Right renal cortex interstitium (tissue), 3 donors: ENCODE measurements at places on chromosomes 12 and 14. TPM values are rescaled to one million over a fixed set of nuclear protein-coding genes. Genes with fewer than 3 reads are reported as not detected.

Gene SETD3
- polyA plus RNA-seq, result 65.6 TPM

DNA sequence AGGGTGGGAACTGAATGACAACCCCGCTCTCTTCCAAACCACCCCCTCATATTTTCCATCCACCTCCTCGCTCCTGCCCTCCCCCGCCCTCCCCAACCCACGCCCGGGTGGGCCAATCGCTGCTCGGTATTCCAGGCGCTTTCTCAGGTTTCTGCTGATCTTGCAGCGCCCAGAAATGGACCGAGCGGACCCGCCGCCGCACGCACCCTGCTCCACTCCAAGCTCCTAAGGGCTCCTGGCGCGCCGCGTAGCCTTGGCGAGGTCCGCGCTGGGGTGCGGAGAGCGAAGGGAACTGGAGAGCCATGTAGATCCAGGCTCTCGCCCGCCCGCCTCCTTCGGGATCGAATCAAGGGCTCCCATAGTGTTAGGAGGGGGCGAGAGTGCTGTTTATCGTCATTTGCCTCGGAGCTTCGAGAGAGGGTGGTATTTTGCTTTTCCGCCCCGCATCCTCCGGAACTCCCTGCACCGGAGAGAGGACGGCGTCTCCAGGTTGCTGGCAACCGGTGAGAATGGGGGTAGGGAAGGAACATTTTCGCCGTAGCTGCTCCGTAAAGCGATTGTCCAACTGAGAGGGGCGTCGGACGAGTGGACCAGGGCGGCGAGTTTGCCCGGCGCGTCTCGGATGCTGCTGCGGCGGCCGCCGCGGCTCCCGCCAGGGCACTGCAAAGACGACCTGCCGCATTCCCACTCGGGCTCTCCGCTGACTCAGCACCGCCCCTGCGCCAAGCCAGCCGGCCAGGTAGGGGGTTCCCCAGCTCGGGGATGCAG is at the start of gene KCNA1:
Gene KCNA1, plus strand, starts transcription at position 172 of the 768 bp plus-strand sequence. CDS start 1,474 bp downstream, outside the sequence.
- DNase-seq, result no peak

- no peak for DNase-seq
Measured at GRCh38 chr12:68613209-68613904, 2.7 kb downstream of the RAP1B start.

GRCh38 chr12:71949646-71950045 is 11.0 kb downstream of the TPH2 start:
- no peak for DNase-seq

DNA sequence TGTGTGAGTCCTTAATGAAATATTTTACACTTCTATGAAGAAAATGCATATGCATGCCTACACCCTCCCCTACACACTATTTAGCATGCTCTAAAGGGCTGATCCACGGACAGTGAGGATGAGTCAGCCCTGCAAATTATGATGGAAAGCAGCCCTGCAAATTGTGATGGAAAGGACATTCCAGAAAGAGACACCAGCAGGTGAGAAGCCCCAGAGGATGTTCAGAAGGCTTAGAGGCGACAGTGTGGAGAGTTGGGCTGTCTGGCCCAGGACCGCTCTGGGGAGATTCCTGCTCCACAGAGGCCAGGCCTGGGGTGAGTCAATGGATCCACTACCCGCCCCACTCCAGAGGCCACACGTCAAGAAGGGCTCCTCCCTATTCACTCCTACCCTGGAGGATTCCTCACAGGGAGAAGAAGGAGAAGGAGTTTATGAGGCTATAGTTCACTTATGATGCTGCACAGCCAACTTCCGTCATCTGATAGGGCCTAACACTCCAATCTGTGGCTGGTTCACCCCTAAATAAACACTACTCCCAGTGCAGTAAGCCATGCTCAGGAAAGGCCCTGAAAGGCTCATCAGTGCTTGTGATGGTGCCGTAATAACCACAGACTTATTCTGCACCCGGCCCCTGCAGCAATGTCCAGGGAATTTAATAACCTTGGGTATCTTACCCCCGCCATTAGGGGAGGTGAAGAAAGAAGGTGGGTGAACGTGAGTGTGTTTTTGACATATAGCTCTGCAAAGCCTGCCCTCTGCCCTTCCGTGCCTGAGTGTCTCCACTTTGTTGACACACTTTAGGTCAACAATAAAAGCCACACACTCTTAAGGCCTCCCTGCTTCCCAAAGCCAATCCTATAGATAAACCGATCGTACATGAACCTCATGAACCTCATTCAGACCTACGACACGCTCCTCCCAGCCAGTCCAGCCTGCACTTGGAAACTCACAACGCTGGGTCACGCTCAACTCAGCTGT is 46.4 kb downstream of the CLMN start:
- no peak for DNase-seq

DNA sequence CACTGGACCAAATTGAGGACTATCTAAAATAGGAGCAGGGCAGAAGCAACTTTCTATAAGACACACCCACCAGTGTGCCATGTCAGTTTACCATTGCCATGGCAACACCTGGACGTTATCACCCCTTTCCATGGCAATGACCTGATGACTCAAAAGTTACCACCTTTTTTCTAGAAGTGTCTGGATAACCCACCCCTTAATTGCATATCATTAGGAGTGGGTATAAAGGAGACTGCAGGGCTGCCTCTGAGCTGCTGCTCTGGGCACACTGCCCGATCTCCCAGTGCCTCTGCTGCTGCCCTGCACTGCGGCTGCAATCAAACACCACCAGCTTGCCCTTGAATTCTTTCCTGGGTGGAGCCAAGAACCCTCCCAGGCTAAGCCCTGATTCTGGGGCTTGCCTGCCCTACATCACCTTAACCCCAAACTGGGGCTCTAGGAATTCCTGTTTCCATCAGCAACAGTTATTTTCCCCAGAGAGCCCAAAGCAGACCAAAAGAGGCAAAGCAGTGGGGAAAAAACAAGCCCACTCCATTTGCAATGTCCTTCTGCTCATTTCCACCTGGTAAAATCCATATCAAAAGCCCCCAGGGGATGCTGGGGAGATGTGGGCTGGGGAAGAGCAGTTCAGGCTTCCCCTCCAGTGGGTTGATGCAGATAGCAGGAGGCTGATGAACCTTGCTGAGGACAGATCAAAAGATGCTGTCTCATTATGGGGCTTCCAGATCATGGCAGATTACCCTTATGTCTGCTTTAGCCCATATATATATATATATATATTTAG is 129.5 kb upstream of the NCOR2 start:
- no peak for DNase-seq

- no peak for DNase-seq
Measured at GRCh38 chr12:58435647-58436046, 484.7 kb downstream of the LRIG3 start.

Gene SRRM4
- 0.03 TPM for polyA plus RNA-seq

DNA sequence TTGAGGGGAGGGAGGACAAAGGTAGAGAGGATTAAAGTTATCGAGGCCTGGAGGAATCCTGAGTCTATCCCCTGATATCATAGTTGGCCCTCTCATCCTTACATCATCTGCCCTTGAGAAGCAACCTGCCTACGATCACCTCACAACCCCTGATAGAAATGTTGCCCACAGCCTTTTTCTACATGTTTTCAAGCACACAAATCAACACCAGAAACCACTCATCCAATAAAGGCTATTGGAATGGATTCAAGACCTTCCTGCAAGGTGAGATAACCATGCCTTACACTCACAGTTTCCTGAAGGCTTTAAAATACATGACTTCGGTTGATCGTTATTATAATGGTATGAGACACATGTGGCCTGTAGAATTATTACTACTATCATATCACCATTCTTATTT is 175.7 kb upstream of the EGLN3 start:
- DNase-seq, result no peak

Gene LRCOL1
- polyA plus RNA-seq, result 1.9 TPM
